ENCODE measurements at places on chromosomes 6 and 20. TPM values are rescaled to one million over a fixed set of nuclear protein-coding genes. Genes with fewer than 3 reads are reported as not detected.

DNA sequence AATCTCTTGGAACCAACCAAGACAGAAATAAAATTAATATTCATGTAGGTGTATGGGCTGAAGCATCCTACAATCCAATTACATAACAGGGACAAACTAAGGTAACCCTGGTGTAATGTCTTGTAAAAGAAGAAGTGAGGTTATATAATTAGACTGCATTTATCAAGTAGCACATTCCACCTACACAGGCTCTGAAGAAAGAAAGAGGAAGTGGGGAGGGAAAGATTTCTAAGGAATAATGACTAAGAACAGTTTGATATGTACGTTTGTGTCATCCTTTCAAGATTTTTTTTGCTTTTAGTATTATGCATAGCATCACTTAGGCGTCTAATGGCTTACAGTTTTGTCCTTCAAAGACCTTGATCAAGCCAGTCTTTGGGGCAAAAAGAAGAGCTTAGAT lies 139.7 kb downstream of the PLCB1 start:
- H3K36me3 ChIP-seq: no peaks in the 10 kb centered on the region
- H3K4me1 ChIP-seq: peaks cover 3% of the 10 kb centered on the region
- H3K4me3 ChIP-seq: no peak overlapping the region
- no peaks in the 10 kb centered on the region for H3K27me3 ChIP-seq
- DNase-seq: no peak

HAO1 gene
- total RNA-seq: not detected

- H3K36me3 ChIP-seq: no peaks in the 10 kb centered on the region
- no peak overlapping the region for H3K27ac ChIP-seq
- no peak for DNase-seq
Measured at GRCh38 chr6:163077134-163077533, 337.4 kb upstream of the QKI start.

HRH3 gene
- 0.15 TPM for total RNA-seq

MAS1 gene
- 0.04 TPM for total RNA-seq

- no peak for DNase-seq
- no peaks in the 10 kb centered on the region for H3K27me3 ChIP-seq
- H3K27ac ChIP-seq: no peak overlapping the region
- H3K4me3 ChIP-seq: no peak overlapping the region
Measured at GRCh38 chr6:16184129-16184528, 54.3 kb upstream of the GMPR start.

C6orf118 gene
- total RNA-seq: 0.77 TPM

- H3K27ac ChIP-seq: no peak overlapping the region
- H3K4me3 ChIP-seq: no peak overlapping the region
- H3K27me3 ChIP-seq: no peaks in the 10 kb centered on the region
- no peaks in the 10 kb centered on the region for H3K4me1 ChIP-seq
- no peaks in the 10 kb centered on the region for H3K36me3 ChIP-seq
Measured at GRCh38 chr6:143708889-143709288, 31.1 kb downstream of the PHACTR2 start.

ELOVL5 gene
- 68.1 TPM for total RNA-seq

DNA sequence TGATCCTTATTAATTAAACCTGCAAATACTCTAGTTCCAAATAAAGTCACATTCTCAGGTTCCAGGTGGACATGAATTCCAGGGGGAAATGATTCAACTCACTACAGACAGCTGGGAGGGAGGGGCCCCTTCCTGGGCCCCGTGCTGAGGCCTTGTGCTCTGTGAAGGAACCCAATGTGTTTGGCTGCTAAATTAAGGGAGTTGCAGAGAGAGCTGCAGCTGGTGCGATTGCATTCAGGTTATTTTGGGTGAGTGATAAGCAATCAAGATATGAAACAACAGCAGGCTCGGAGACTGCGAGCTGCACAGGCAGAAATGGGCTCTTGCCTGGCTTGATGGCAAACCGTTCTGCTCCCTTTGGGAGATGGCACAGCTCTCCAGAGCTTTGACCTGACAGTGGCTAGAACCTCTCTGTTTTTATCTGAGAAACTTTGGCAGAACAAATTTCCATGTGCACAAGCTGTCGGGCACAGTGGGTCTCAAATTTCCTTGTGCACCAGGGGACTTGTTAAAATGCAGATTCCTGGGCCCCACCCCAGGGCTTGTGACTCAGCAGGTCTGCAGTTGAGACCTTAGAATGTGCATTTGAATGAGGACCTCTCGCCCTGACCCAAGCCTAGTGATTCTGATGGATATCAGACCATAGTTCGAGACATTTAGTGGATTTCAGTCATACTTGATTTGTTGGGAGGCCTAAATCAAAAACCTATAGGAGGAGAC lies 9.8 kb downstream of the MAPK13 start:
- H3K4me1 ChIP-seq: peaks cover 11% of the 10 kb centered on the region
- no peaks in the 10 kb centered on the region for H3K27me3 ChIP-seq
- no peaks in the 10 kb centered on the region for H3K36me3 ChIP-seq
- no peak overlapping the region for H3K4me3 ChIP-seq

ZBP1 gene
- total RNA-seq: 0.02 TPM

DNA sequence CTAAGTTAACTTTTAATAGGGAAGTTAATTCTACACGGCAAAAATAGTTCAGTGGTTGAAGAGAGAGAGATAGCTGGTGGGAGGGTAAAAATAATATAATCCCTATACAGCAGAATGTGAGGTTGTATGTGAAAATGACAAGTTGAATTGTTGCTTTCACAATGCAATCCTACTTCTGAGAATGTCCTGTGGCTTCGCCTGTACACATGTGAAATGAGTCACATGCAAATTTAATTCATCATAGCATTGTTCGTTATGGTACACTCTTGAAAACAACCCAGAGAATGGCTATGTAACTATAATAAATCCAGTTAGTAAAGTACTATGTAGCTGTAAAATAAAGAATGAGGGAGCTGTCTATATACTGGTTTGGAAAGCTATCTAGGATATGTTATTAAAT lies 46.0 kb upstream of the HINT3 start:
- peak overlapping the region; percentile 32 for H3K27ac ChIP-seq
- H3K4me3 ChIP-seq: no peak overlapping the region
- no peaks in the 10 kb centered on the region for H3K36me3 ChIP-seq

C6orf141 gene
- total RNA-seq: not detected

GRCh38 chr20:61759286-61760065 lies 306.2 kb downstream of the TAF4 start:
- peaks cover 66% of the 10 kb centered on the region for H3K27me3 ChIP-seq
- no peak for DNase-seq
- no peak overlapping the region for H3K27ac ChIP-seq
- H3K4me1 ChIP-seq: no peaks in the 10 kb centered on the region

ID4 gene
- 0.66 TPM for total RNA-seq

DNA sequence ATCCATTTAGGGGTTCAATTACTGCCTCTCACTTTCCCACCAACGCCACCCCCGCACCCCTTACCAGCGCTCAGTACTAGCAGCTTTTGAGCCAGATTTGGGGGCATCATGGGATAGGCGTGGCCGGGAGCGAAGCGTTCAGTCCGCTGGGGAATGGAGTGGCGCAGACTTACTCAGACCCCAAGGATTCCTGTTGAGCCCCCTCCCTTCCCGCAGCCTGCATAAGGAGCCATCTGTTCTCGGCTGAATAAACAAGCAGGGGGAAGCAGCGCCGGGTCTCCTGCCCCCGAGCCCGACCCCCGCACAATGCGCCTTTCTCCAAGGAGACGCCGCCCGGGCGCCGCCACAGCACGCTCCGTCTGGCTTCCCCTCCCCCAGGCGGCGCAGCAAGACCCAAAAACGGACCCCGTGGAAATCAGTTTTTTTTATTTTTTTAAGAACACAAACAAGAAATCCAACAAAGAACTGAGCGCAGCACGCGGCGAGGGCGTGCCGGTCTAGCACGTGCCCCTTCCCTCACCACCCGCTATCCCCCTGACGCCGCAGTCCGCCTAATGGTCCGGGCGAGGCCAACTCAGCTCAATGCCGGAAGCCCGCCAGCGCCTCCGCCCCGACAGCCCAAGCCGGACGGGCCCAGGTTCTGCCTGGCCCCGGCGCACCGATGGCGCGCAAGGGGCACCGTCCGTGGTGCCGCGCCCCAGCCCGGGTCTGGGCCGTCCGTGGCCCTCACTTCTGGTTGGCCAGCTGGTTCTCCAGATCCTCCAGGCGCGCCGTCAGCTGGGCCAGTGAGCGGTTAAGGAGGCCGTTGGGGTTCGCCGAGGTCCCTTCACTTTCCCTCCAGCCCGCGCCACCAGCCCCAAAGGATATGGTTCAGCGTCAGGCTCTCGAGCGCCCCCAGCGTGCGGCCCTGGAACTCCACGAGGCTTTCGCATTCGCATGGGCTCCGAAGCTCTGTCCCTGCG lies 13.3 kb upstream of the RBPJL start:
- H3K4me3 ChIP-seq: no peak overlapping the region
- DNase-seq: no peak
- H3K27me3 ChIP-seq: peaks cover 11% of the 10 kb centered on the region
- H3K4me1 ChIP-seq: no peaks in the 10 kb centered on the region

DNA sequence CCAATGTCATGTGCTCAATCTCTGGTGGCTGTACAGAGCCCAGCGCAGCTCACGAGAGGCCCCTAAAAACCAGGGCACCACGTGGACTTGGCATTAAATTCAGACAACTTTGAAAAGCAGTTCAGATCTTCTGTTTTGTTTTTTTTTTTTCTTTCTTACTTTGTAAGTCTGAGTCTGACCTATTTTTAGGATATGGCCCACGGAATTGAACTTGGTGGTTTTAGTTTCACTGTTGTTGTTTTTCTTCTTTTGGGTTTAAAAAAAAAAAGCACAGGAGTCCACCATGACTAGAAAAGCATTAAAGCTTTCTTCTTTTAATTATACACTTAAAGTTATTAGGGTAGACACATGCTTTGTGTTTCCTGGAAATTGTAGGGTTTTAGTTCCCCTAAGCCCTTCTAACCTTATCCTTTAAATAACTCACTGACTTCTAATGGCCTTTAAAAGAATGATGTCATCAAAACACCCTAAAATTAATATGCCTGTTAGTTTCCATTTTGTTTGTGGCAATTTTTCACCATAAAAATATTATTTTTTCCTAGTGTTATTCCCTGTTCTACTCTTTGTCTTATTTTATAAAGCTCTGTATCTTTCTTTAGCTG lies 48.5 kb upstream of the CCN2 start:
- no peaks in the 10 kb centered on the region for H3K36me3 ChIP-seq
- H3K4me1 ChIP-seq: peaks cover 13% of the 10 kb centered on the region
- H3K27ac ChIP-seq: no peak overlapping the region
- no peak overlapping the region for H3K4me3 ChIP-seq

GRCh38 chr20:50844430-50845100 lies 49.7 kb downstream of the BCAS4 start:
- H3K27me3 ChIP-seq: no peaks in the 10 kb centered on the region
- no peak for DNase-seq
- H3K4me3 ChIP-seq: no peak overlapping the region
- no peaks in the 10 kb centered on the region for H3K36me3 ChIP-seq
- H3K27ac ChIP-seq: no peak overlapping the region

DNA sequence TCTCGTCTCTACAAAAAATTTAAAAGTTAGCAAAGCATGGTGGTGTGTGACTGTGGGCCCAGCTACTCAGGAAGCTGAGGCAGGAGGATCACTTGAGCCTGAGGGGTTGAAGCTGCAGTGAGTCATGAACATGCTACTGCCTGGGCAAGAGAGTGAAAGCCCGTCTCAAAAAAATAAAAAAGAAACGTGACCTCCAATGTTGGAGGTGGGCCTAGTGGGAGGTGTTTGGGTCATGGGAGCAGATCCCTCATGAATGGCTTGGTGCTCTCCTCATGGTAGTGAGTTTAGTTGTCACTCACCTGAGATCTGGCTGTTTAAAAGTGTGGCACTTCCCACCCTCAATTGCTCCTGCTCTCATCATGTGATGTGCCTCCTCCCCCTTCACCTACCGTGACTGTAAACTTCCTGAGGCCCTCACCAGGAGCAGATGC lies 24.3 kb downstream of the RBL1 start:
- H3K27ac ChIP-seq: no peak overlapping the region
- no peak for DNase-seq
- no peaks in the 10 kb centered on the region for H3K27me3 ChIP-seq
- no peak overlapping the region for H3K4me3 ChIP-seq
- peaks cover 65% of the 10 kb centered on the region for H3K36me3 ChIP-seq

DNA sequence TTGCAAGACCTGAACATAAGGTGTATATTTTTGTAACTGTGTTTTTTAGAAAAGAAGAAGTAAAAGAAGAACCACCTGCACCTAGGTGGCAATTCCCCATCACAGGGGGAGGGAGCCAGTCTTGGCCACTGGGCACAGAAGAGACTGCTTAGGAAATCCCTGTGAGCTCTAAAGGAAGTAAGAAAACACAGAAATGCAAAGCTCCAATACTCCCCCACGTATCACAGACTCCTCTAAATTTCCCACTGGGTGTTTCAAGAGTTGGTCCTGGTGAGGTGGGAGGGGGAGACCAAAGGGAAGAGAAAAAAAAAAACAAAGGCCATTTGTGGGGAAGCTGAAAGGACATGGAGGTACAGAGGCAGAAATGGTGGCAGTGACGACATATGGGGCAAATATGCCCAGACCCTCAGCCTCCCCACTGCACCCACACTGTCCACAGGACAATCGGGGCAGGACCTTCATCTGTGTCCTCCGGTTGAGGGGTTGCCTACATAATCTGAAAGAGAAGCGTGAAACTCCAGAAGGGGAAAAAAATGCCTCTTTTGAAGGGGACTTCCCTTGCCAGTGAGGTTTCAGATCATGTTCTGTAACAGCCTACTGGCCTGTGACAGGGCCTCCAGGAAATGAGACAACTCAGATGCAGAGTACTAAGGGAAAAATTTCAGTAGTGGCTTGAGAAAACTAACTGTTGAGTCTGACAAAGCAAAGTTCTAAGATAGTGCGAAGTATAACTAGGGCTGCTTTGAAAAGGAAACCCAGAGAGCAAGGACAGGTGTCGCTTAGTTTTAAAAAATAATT lies 226.2 kb upstream of the MARCKS start:
- H3K27ac ChIP-seq: no peak overlapping the region
- H3K36me3 ChIP-seq: no peaks in the 10 kb centered on the region
- H3K4me1 ChIP-seq: peaks cover 5% of the 10 kb centered on the region
- H3K4me3 ChIP-seq: no peak overlapping the region
- no peaks in the 10 kb centered on the region for H3K27me3 ChIP-seq

ELOVL2 gene
- total RNA-seq: 21.1 TPM

TXLNB gene
- 0.73 TPM for total RNA-seq

- H3K36me3 ChIP-seq: no peaks in the 10 kb centered on the region
- no peak for DNase-seq
- no peak overlapping the region for H3K4me3 ChIP-seq
- no peaks in the 10 kb centered on the region for H3K4me1 ChIP-seq
- H3K27ac ChIP-seq: no peak overlapping the region
Measured at GRCh38 chr6:162704001-162704400, 23.6 kb downstream of the PRKN start.

All from SJCRH30 (cell line).